ENCODE measurements at places on chromosomes 5 and 9.

DNA sequence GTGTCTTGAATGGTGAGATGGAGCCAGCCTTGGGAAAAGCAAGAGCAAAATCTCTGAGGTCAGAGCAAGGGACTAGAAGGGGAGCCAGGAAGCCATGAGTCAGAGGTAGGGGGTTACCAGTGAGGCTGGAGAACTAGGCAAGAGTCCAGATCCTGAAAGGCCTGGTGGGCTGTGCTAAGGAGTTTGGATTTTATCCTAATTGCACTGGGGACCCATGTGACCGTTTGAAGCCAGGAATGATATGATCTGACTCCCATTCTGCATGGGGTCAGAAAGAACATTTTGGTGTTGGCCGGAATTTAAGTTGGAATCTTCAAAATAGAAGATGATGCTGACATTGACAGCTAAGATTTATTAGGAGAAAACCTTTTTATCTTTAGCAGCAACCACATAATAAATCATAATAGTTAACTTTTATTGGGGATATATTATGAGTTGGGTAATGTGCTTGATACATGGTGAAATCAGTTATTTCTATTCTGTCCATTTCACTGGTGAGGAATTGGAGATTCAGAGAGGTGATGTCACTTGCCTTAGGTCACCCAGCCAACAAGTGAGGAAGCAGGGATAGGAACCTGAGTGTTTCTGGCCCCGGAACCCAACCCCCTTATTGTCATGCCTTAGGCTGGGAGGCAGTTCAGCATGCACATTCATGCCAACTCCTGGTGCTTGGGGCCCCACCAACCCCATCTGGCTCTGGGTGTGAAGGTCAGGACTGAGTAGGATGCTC lies 61.5 kb upstream of the RARS1 start:
- DNase-seq: peak; percentile 39

DNA sequence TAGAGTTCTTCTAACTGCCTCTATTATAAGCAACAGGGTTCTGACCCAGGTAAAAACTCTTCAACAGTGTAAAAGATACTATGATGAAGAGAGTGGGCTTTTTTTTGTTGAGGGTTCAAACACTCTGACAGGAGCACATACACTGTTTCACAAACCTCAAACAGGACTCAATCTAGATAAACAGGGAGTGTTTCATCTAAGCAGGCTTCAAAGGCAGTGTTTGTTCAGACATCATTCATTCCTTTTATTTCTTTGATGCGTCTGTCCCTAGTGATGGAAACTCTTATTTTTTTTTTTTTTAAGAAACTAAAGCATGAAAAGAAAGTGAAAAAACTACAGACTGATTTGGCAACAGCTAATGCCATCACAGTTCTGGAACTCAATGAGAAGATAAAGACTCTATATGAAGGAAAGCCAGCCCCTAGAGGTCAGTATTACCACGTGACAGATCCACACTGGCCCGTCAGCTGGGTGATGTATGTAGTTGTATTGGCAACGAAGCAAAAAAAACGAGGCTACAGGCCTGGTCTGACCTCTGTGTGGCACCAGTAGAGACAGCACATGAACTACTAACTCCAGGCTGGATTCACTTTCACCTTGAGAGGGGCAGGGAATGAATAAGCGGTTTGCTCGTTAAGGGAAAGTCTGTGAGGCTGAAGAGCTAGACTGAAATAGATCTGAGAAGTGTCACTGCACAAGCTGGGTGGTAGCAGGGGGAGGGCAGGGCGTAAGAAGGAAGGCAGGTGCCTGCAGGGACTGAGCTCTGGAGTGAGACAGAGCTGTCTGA lies 172.2 kb downstream of the CCDC192 start:
- peak; percentile 45 for DNase-seq

- no peak for DNase-seq
Observed at GRCh38 chr9:85156652-85157051, 487.1 kb downstream of the NTRK2 start.

GRCh38 chr9:71767163-71767775 lies 1.0 kb downstream of the CEMIP2 start:
- no peak for DNase-seq

DNA sequence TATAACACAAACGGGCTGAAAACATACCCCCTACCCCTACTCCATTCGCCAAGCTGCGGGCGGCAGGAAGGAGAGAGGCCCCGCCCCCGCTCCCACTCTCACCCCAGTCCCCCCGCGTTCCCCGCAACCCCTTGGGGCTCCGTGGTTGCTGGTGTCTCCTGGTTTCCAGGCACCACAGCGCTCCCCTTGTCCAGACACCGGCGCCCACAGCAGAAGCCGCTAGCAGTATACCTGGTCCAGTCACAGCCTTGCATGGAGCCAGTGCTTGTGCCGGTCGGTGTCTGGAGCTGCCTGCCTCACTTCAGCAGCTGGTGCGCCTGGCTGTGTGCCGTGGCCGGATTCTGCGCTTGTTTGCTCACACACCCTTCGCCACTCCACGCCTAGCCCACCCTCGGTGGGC lies 240.5 kb upstream of the DAB2 start:
- no peak for DNase-seq

GRCh38 chr5:22852807-22853660 lies at the start of gene CDH12:
TSS of gene CDH12 (minus strand) at chr5:22853344.
- DNase-seq: no peak

DNA sequence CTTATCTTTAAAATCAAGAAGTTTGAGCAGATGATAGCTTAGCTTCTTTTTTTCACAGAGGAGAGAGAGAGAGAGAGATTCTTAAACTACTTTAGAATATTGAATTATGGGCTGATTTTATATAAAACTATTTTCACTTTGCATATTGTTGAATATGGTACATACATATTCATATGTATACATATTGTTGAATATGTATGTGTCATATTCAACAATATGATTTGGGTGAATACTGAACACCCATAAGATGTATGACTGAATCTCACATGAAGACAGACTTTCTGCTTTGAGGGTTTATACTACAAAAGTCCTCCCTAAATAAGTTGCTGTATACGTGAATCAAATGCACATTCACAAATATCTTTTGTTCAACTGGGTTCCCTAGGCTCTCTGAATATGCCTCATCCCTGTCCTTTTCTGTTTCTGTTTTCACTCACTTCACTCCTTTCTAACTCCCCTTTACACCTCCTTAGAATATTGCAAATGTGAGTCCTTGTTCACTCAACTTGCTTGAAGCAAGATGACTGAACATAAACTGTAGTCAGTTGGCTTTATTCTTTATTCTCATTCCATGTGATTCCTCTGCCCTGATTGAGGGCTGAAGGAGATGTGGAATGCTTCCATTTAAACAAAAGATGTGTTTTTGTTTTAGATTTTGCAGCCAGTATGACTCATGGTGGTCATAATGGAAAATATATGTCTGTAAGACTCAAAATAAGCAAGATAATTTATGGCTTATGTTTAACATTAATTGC lies 225.4 kb upstream of the DAB2 start:
- no peak for DNase-seq

DNA sequence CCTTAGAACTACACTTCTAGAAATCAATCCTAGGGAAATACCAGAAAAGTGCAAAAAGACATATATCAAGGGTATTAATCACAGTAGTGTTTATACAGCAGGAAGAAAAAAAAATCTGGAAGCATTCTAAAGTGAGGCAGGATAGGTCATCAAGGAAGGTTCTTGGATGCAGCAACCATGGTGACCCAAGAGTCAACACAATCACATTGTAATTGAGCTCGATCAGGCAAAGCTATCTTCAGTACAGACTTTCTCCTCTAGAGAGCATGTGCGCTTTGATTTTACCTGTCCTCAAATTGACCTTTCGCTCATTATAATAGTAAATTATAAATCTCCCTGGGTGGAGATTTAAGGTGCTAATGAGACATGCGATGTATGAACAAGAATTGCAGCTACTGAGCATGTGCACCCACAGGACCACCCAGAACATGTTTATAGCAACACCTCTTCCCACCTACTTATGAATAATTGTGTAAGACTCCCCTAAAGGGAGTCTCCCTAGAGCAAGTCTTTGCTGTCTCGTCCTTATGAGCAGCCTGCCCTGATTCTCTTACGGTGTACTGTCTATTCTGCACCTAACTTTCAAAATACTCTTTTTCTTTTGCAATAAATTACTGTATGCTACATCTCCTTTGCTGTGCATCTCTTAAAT lies 297.7 kb downstream of the ATPSCKMT start:
- no peak for DNase-seq

DNA sequence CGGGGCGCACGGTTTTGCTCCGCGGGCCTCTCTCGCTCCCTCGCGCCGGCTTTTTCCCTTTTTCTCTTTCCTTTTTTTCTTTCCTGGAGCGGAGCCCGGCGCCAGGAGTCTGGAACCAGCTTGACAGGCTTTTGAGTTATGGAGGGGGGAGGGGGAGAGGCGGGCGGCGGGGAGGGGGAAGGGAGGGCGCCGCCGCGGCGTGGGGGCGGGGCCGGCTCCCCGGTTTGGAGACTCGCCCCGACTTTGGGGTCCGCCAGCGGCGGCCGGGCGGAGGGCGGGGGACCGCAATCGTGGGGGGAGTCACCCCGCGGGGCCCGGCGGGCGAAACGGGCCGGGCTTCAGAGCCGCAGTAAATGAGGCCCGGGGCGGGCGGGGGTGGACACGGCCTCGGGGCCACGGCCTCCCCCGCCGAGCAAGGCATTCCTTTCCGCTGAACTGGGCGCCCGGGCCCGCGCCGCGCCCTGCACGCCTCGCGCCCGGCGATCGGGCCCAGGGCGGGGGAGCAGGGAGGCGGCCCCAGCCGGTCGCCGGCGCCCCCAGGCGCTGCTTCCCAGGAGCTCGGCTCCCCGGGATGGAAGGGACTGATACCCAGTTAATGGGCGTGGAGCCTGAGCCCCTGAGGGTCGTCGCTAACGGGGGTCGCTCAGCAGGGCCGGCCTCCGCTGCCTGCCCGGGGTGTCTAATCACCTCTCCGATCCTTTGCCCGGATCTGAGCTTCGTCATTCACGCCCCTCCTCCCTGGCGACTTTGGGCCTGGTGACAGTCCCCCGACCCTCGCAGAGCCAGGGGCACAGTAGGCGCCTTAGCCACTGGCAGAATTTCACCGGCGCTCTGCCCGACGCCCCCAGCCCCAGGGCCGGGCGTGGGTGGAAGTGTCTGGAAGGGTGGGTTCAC lies 138.1 kb downstream of the C9orf50 start:
- peak; percentile 63 for DNase-seq

DNA sequence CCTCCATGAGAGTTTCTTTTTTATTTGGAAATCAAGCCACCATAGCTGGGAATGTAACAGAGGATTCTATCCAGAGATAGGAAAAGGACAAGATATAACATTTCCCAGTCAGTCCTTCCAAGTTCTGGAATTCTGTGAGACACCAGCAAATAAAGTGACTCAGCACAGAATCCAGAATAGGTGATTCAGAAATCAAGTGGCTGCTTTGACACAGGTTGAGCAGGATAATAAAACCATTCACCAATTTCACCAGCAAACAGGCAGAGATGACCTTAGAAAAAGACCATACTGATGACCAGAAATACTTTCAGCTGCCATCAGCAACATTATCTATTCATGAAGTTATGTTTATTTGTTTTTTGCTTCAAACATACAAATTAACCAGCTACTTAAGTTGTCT lies 491.5 kb upstream of the TUSC1 start:
- no peak for DNase-seq

GRCh38 chr9:108664309-108665255 lies 191.2 kb downstream of the ACTL7B start:
- no peak for DNase-seq

DNA sequence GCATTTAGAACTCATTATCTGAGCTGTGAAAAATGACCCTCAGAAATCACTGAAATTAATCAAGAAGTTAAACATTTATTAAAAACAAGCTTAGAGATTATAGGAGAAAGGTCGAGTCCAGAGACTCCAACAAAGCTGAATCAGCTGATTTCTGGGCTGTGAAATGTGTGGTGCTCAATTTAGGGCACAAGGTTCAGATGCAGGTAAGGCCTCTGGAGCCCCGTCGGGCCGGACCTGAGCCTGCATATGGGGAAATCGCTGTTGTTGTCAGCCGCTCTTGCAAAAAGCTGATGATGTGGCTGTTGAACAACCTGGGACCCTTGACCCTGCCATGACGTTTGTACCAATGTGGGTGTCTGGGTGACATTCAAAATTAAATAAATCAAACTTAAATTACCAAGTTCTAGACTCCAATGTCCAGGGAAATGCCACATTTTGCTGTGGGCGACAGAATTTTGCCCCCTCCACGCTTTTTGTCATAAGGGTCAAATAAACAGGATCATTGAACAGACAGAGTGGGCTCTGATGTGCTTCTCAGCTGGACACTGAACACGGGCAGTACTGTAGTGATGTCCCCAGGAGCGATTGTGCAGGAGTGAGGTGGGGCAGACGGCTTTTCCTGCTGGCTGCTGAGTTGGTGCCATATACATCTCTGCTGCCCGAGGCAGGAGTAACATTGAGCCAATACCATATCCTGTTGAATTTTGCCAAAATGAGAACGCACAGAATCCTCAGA lies 27.2 kb upstream of the FBP1 start:
- no peak for DNase-seq

DNA sequence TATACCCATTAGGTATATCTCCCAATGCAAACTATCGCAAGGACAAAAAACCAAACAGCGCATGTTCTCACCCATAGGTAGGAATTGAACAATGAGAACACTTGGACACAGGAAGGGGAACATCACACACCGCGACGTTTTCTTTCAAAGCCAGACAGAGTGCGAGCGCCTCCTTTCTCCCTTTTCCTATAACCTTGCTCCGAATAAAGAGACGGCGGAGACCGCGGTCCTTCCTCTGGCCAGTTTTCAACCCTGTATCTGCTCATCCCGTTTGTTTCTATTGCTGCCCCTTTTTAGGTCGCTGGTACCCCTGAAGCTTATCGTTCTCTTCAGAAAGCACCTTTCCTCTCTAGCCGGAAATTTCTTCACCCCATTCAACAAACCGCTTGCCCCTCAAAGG lies 1.3 kb downstream of the LVRN start:
- DNase-seq: no peak

GRCh38 chr5:174843263-174844250 lies 119.2 kb downstream of the MSX2 start:
- DNase-seq: no peak

GRCh38 chr5:644971-645370 lies 32.8 kb downstream of the CEP72 start:
- no peak for DNase-seq

DNA sequence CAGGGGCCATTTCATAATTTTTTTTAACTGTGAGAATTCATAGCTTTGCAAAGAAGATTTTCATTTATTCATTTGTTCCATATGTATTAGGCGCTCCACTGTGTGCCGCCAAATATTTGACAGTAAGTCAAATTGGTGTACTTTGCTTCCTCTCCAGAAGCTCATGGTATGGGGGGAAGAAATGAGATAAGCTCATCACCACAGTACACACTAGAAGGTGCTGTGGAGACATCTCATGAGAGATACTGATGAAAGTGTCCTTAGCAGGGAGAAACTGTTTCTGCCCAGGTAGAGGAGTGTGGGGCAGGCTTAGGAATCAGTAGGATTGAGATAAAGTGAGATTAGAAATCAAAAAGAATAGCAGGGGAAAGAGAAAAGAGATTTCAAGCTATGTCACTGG lies 136.2 kb downstream of the CDH6 start:
- DNase-seq: no peak

Data from suppressor macrophage treated with lipopolysaccharide for 1 hour (primary cell).